ENCODE measurements at places on chromosomes 5 and 9.

- no peak for DNase-seq
These were observed 131.7 kb upstream of the ELL2 start for GRCh38 chr5:96093340-96093739.

DNA sequence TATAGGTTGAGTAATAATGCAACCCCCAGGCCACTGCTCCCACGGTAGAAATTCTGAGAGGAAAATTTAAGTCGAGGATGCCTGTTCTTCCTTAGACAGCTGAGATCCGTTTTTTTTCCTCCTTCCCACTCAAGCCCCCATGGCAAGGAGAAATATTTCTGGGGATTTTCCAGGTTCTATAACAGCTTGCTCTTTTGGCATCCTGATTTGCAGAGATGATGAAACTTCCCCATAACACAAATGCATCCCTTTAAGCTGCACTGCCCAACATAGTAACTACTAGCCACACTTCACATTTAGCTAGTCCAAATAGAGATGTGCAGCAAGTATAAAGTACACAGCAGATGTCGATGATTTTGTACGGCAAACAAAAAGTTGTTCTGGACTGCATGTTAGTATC, 32.5 kb upstream of the GNA14 start:
- no peak for DNase-seq

DNA sequence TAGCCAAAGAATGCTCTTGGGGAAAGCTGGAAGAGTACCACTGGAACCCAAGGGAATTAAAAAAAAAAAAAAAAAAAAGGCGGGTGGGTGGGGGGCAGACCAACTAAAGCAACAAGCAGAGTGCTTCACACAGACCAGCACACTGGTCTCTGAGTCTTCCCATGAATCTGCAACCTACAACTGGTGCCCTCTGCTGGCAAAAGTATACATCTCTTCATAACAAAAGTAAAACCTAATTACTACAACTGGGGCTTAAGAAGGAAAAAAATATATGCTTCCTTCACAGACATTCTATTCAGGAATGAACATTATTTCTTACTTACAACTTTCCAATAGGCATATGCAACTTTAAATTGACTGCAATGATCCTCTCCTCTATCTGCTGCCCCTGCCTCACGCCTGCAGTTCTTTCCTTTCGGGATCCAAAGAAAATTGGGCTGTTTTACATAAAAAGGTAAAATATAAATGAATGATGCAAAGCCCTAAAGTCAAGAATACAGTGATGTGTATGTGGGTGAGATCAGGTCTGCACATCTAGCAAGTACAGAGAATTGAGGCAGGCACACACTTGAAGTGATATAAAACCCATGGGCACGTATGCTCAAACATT, 7.2 kb upstream of the KLHL3 start:
- peak; percentile 83 for DNase-seq

GRCh38 chr5:88558366-88558765, 289.7 kb upstream of the TMEM161B start:
- no peak for DNase-seq

Measured in SK-N-DZ (cell line).